NCI-H524 (cell line): ENCODE measurements at places on chromosomes 5 and 9.

DNA sequence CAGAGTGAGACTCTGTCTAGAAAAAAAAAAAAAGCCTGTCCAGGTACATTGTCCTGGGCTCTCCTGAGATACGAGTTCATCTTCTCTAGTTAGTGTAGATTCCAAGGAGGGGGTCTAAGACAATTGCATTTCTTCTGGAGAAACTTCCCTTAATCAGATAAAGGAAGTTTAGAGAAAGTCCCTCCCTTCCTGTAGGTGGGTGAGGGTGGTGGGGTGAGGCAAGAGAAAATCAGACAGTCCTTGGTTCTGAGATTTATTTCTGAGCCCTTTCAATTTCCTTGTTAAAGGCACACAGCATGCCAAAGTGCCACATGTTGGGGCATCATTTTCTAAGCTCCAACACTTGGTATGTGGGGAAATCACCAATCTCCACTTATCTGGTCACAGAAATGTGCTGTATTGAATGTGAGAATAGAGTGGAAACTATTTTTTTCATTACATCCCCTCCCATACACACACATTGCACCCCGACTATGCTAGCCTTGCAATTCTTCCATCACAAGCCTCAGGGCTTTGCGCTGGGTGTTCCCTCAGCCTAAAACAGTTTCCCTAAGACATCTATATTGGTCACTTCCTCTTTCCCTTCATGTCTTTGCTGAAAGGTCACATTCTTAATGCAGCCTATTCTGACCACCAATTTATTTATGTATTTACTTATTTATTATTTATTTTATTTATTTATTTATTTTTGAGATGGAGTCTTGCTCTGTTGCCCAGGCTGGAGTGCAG, 5.1 kb upstream of the TUT7 start:
- DNase-seq, result no peak

- no peak for DNase-seq
Observed at GRCh38 chr5:135394095-135394494, 4.9 kb downstream of the MACROH2A1 start.

DNA sequence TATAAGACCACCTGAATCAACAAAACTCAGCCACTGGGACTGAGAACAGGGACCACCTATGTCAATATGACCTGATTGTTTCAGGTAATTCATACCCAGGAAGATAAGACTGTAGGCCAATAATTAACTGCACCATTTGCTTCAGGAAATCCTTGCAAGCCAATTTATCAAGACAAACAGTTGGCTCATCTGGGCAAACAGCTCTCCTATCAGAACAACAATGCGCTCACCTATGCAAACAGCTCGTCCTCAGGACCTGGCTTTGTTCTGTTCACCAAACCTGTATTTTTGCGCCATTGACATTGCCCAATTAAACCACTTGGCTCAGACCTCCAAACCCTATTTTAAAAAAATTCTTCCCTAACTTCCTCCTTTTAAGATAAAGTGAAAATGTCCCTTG, 92.3 kb upstream of the MARCHF11 start:
- no peak for DNase-seq

DNA sequence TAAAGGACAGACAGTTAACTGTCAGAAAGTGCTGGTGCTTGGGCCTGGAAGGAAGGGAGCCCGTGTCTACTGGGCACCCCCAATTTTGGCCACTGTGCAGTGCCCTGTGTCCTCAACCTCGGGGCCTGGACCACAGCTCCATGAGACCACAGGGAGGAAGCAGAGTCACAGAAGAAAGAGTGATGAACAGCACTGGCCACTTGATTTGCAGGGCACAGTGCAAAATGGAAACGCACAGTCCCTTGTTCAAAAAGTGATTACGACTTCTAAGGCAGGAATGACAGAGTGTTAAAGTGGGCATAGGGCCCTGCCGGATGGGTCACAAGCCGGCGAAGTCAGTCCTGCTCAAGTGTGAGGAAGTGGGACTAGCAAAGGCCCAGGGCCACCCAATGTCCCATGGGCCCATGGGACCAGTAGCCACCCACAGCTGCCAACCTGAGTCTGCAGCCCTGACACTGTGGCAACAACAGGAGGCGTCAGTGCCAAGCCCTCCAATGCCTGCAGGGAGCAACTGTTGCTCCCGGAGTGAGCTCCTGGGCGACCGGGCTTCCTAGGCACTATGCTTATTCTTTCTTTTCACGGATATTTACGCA, 85.4 kb downstream of the ADAMTS2 start:
- DNase-seq, result no peak

DNA sequence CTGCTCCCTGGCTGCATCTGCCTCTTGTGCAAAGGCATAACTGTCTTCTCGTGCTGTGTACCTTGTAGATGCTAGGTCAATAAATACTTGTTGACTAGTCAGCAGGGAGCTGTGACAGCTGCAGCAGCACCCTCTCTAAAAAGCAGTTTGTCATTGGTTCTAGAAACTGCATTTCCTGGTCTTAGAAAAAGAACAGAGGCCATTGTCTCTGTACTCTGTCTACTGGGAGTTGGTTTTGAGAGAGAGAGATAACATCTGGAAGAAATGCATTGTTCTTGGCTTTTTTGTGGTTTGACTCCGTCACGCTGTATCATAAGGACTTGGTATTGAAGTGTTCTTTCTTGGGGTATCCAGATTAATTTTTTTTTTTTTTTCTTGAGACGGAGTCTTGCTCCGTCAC, 32.3 kb downstream of the SH3GLB2 start:
- DNase-seq, result no peak

DNA sequence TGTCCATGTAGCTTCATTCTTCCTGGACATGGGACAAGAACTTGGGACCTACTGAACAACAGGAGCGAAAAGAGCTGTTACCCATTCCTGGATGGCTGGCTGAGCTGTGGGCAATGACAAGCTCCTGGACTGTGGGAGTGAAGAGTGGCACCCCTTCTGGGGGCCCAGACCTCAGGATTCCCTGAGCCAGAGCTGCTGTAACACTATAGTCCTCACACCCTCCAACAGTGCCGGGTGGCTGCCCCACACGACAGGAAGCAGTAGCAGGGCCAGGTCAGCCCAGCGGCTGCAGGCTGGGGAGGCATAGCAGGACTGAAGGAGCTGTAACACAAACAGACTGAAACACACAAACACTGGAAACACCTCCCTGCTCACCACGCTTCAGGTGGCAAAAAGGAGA, 169.7 kb upstream of the IRX2 start:
- DNase-seq, result no peak

DNA sequence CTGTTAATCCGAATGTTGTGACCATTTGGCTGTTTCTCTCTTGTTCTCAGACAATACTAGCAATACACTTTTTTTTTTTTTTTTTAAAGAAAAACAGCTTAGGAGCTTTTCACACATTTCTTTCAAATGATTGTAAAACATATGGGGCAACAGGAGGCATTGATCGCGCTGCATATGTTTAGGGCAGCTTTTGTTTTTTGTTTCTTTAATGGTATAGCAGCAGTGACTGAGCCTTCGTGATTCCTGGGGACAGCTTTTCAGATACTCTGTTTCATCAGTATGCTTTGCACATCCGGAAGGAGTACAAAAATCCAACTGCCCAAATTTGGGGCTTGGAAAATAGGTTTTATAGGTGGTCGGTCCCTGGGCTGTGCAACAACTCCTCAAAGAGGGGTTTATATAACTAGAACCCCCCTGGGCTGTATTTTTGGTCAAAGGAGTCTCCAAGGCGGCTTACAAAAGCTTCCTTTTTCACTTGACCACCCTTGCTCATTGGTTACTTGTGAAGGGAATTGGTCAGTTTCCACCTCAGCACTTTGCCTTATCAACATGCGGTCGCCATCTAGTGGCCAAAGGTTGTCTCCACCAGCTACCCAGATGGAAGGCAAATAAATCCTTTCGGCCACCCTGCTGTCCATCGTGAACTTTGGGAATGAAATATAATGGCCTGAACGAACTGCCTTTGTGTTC, 91.8 kb downstream of the PDE6A start:
- DNase-seq, result peak; percentile 60

DNA sequence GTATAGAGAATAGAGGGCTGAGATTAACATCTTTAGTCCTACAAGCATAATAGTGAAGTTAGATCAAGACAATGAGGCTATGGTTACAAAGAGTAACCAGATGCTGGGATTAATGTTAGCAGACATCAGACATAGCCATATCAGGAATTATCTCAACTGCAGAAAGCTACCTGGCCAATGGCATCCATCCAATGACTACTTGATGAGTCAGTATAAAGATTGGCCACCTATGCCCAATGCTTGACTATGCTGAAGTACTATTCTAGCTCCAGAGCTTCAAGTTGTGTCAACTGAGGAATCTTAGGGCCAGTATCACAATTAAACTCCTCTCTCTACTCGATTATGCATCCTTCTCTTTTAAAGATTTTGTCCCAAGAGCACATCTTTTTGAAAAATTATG, 541.4 kb downstream of the PRELID2 start:
- no peak for DNase-seq

DNA sequence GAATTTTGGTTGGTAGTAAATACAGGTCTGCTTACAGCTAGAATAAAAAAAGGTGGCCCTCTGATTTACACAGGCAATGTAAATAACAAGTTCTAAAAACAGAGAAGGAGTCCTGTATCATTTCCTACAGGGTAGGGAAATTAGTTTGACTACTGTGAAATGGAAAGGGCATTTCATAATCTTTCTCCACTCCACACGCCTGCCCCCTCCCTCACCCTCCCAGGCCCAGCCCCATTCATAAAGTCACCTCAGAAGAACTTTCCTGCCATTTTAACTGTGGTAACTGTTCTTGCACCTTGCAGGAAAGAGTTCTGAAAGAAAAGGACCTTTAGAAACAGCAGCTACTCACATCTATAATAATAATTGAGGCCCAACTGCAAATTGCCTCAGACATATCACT, 69.7 kb downstream of the MEF2C start:
- no peak for DNase-seq

- DNase-seq, result no peak
Observed at GRCh38 chr5:30765227-30765626, 428.3 kb upstream of the CDH6 start.

GRCh38 chr5:93891491-93892480, 150.4 kb upstream of the POU5F2 start:
- peak; percentile 86 for DNase-seq

- no peak for DNase-seq
Observed at GRCh38 chr9:133901184-133901835, 90.8 kb downstream of the VAV2 start.

GRCh38 chr9:108860354-108860753, 1.7 kb upstream of the ACTL7A start:
- peak; percentile 37 for DNase-seq

GRCh38 chr9:116945817-116946216, 258.7 kb downstream of the TRIM32 start:
- no peak for DNase-seq

- DNase-seq, result no peak
Observed at GRCh38 chr5:134846641-134846960, 833 bp downstream of the C5orf24 start.

DNA sequence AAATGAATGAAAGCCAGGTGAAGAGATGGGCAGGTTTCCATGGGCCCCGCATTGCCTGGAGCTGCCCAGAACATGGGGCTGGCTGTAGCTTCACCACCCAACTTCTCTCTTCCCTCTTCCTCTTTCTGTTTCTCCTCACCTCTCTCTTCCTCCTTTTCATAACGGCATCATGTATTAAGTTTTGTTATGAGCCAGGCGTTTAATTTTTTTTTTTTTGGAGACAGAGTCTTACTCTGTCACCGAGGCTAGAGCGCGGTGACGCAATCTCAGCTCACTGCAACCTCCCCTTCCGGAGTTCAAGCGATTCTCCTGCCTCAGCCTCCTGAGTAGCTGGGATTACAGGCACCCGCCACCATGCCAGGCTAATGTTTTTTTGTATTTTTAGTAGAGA, 13.0 kb upstream of the SPINK4 start:
- DNase-seq, result no peak

- DNase-seq, result no peak
Observed at GRCh38 chr5:36958612-36959011, 82.0 kb downstream of the NIPBL start.

GRCh38 chr5:172303162-172303561, 19.6 kb upstream of the UBTD2 start:
- DNase-seq, result no peak

DNA sequence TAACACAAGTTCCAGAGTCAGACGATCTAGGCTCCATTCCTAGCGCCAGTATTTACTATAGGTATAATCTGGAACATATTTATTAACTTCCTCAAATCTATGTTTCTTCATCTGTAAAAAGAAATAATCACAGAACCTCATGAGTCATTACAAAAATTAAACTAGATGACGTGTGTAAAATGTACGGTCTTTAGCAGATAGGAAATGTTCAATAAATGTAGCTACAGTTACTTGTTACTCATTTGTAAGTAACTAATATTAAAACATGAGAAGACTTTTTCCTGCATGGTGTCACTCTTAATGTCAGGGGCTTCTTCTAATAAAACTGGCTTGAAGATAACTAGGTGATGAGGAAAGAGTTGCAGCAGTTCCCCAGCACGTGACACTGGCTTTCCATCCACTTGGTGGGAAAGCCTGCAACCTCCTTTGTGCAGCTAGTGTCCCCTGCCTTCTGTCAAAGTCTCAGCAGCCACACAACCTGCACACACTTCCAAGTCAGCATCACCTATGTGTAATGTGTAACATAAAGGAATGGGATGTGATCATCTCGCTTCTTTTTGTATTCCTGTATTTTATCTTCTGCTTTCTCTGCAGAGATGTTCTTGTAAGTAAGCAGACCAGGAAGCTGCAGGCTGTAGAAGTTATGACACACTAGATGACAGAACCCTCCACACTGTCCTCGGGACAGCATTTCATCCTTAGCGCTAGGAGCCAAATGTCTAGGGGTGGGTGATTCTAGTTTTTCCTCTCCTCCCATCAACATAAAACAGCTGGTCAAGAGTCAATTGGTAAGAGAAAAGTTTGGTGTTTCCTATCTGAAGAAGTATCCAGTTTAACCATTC, 1.8 kb upstream of the JAKMIP2 start:
- DNase-seq, result no peak

DNA sequence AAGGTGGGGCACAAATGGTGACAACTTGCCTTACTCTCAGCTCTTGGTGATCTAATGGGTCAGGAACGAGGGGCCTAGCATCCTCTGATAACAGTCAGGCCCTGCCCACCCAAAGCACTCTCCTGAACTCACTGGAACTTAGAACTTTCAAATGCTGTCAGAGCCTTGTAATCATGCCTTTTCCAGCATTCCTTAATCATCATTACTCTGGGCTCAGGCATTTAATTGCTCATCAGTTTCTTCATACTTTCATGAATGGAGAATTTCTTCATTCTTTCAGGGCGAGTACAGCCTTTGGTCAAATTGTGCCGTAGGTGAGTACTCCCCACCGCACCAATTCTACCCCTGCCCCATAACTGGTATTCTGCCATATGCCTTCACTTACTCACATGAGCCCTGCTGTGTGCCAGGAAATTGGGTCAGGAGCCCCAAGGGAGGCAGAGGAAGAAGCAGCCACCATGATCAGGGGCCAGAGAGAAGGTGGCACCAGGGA, 30.2 kb upstream of the DUSP1 start:
- no peak for DNase-seq

DNA sequence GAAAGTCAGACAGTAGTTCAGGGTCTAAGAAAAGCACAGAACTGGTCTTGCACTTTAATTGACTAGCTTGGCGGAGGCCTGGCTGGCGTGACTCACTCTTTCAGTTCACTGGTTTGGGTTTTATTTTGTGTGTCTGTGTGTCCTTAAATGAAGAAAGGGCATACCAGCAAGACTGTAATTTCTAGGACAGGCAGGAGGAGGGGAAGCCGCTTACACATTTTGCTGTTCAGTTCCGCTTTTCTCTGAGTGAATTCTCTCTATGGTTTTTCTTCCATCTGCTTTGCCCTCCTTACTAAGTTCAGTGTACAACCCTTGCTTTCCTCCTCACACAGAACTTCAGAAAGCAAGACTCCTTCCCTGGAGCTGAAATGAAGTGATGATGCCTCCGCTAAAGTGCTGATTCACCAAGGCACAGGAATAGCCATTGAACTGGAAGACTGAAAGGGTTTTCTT, 150.8 kb downstream of the MEF2C start:
- DNase-seq, result no peak

GRCh38 chr9:69018737-69019136, 4.8 kb upstream of the PRKACG start:
- no peak for DNase-seq
